ENCODE measurements at places on chromosomes 2 and 18. TPM values are rescaled to one million over a fixed set of nuclear protein-coding genes. Genes with fewer than 3 reads are reported as not detected.

CD8B gene
- 1.5 TPM for total RNA-seq

DTNA gene
- total RNA-seq: 115 TPM

GRCh38 chr2:10721396-10722251, at the start of gene ATP6V1C2:
TSS of gene ATP6V1C2 (plus strand) at chr2:10721630. CDS start at chr2:10722850, 1,220 bp downstream.
- DNase-seq: no peak

DNA sequence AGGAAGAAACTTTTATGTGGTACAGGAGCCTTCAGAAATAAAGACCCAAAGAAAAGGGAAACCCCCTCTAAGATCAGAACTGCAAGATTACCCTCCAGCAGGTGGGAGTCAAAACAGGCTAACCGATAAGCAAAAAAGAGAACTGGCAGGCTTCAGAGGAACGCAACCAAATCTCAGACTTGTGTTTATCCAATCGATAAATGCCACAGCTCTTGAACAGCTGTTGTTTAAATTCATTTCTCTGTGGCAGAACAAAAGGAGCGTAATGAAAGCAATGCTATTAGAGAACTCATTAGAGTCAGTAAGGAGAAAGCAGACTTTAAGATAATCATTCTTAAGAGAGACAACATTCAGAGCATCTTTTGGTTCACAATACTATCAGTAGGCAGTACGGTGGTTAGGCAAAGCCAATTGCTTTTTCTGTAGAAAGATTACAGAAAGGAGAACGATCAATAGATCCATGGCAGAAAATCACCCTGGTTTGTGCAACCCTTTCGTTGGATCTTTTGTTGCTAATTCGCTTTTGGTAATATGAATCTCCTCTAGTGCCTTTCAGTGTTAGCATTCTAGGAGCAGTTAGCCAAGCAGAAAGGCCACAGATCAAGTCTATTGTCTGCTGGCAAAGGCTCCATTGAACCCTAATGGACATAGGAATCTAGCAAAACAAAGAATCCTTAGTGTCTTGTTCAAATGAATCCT, 476.4 kb upstream of the CHST9 start:
- no peak for DNase-seq

GRCh38 chr2:206635015-206635414, 7.3 kb upstream of the FAM237A start:
- no peak for DNase-seq

DNA sequence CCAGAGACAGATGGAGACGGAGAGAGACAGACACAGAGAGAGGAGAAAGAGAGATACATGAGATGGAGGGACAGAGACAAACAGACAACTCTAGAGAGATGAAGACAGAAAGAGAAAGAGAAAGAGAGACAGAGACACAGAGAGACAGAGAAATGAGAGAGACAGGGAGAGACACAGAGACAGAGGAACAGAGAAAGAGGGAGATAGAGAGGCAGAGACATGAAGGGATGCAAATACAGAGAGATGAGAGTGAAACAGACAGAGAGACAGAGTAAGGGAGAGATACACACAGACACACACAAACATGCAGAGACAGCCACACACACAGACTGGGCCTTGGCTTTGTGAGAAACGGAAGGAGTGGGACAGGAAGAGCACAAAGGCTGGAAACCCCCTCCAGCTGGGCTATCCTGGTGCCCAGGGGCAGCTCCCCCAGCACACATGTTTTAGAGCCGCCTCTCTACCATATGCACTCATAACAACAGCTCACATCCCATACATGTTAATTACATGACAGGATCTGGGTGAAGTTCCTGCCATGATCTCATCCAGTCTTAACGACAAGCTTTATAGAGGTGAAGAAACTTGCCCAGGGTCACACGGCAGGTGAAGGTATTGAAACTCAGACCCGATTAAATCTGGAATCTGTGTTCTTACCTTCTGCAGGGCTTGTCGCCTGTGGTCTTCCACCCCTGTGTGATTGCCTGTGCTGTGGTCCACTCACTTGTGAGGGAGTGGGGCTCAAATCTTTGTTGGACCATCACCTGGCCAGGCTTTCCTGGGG, 32.4 kb downstream of the IL18R1 start:
- DNase-seq: no peak

All from sigmoid colon (tissue), 7 donors.